Activated naive CD4-positive, alpha-beta T cell (primary cell): ENCODE measurements at places on chromosomes 13 and 19.

GRCh38 chr19:35269438-35270117, 816 bp downstream of the USF2 start:
- peak; percentile 16 for DNase-seq

GRCh38 chr19:6987850-6988249, 33.4 kb downstream of the MBD3L2B start:
- DNase-seq, result no peak

DNA sequence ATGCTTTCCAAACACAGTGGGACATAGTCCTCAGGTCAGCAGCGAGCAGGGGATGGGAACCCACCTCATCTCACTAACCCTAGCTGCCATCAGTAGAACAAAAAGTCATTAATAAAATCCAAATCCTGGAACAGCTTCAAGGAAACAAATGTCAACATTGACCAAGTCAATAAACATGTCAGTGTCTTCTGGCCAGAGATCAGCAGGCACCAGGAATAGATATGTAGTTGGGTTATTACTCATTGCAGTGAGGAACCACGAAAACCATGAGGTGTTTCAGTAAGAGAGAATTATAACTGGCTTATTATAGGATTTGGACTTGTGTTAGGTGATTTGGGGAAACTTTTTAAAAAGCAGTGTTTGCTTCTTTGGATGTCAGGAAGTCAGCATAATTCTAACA, 17.1 kb upstream of the CD33 start:
- no peak for DNase-seq

- DNase-seq, result no peak
These were observed 157.4 kb upstream of the SOX1 start for GRCh38 chr13:111909501-111909900.

GRCh38 chr13:23899555-23899954, 2.3 kb upstream of the C1QTNF9B start:
- DNase-seq, result no peak

GRCh38 chr13:92781965-92782690, 444.5 kb upstream of the GPC6 start:
- DNase-seq, result no peak

- no peak for DNase-seq
These were observed 37.3 kb downstream of the IL12RB1 start for GRCh38 chr19:18049385-18049784.

DNA sequence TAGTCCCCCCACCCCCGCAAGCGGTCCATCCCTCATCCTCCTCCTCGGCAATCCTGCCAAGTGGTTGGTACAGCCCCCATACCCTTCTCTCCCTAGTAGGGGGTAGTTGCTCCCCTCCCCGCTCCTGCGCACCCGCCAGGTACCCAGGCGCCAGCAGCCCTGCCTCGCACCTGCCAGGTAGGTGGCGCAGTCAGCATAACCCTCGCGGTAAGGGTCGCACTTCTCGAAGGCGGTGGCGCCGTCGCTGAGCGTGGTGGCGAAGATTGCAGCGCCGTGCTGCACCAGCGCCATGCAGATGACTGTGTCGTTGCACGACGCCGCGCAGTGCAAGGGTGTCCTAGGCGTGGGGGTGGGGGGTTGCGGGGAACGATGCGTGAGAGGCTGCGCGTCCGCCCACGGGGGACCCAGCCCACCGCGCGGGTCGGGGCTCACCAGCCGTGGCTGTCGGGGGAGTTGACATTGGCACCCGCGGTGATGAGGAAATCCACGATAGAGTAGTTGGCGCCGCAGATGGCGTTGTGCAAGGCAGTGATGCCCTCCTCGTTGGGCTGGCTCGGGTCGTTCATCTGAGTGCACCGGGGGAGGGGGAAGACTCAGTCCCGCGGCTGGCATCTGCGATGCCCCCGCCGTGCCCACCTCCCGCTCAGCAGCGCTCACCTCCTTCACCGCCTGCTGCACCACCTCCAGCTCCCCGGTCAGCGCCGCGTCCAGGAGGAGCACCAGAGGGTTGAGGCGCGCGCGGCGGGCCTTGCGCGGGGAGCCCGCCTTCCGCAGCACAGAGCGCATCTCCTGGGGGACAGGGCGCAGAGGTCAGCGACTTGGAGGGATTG, 15.2 kb upstream of the ERCC2 start:
- DNase-seq, result no peak

- DNase-seq, result no peak
These were observed 498 bp downstream of the LILRB1 start for GRCh38 chr19:54630782-54631181.

- no peak for DNase-seq
These were observed 187.0 kb downstream of the MYO16 start for GRCh38 chr13:108816375-108816774.

- no peak for DNase-seq
These were observed 19.8 kb downstream of the TMEM272 start for GRCh38 chr13:51825165-51825592.

DNA sequence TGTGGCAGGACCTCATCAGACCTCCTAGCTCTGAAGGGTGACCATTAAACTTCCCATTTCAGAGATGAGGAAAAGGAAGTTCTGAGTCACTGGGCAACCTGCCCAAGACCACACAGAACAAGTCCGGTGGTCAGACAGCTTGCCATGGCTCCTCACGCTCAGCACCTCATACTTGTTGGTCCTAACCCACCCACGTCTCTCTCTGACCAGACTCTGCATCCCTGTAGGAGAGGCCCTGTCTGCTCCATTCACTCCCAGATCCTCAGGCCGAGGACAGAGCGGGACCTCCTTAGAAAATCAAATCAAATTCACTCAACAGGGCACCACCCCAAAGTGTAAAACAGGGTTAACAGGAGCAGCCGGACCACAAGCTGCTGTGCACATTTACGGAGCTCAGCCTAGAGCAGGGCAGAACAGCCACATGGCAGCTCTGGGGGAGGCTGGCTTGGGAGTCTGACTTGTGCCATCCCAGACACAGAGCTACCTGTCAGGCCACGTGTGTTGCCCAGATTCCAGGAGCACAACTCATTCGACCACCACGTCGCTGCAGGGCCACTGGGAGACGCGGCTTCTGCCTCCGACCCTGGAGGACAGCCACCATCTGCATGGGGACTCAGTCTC, 1.7 kb downstream of the MIER2 start:
- no peak for DNase-seq

DNA sequence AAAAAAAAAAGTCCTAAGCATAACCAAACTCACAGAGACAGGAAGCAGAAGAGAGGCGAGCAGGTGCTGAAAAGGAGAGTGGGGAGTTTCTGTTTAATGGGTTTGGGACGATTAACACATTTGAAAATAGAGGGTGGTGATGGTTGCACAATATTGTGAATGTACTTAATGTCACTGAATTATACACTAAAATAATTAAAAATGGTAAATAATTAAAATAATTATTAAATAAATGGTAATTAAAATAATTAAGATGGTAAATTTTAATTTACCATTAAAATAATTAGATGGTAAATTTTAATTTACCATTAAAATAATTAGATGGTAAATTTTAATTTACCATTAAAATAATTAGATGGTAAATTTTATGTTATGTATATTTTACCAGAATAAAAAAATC, 74.8 kb upstream of the XPO4 start:
- DNase-seq, result no peak

GRCh38 chr19:43939557-43940260, 4.6 kb upstream of the ZNF45 start:
- no peak for DNase-seq
